NCI-H1436 treated with DMSO at 0.1 percent for 48 hours (cell line): ENCODE measurements at places on chromosomes 11 and 22.

- no peak for DNase-seq
Measured at GRCh38 chr22:50525858-50526107, 385 bp upstream of the SCO2 start.

GRCh38 chr22:50274311-50274710, 4.1 kb upstream of the MAPK11 start:
- no peak for DNase-seq

GRCh38 chr22:31259798-31260473, 32.4 kb downstream of the PIK3IP1 start:
- no peak for DNase-seq

DNA sequence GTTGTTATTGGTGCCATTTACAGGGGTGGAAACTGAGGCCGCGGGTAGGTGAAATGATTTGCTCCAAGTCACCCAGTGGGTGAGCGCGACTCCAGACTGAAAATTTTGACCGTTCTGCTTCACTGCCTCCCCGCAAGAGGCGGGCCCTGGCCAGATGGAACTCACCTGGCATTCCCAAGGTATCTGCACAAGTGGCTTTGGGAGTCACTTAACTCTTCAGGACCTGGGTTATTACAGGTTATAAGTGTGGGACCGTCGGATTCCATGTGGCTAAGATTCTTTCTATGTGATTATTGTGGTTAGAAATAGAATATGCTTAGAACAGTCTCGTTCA, 598 bp downstream of the CABIN1 start:
- no peak for DNase-seq

DNA sequence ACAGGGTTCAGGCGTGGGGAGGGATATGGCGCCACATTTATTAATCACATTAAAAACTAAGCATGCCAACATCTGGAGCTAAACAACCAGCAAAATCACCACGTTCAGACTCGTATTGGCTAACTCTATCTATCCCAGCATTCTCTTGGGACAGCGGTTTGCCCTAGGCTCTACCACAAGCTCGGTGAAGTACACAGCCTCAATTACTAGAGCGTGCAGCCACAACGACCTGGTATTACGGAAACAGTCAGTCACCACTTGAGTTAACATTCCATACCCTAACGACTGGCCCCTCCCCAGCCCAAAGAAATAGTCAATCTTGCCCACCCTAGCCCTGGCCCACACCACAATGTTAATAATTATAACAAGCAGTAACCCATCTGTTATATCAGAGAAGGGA, 32.1 kb downstream of the APOL5 start:
- no peak for DNase-seq

- no peak for DNase-seq
Measured at GRCh38 chr11:77126861-77127234, 1.2 kb upstream of the MYO7A start.

GRCh38 chr11:66080055-66080817, 10.2 kb downstream of the PACS1 start:
- DNase-seq: no peak

GRCh38 chr11:69700278-69701140, 3.3 kb downstream of the FGF19 start:
- DNase-seq: no peak

GRCh38 chr11:62656796-62657429, 3.8 kb upstream of the INTS5 start:
- DNase-seq: no peak

DNA sequence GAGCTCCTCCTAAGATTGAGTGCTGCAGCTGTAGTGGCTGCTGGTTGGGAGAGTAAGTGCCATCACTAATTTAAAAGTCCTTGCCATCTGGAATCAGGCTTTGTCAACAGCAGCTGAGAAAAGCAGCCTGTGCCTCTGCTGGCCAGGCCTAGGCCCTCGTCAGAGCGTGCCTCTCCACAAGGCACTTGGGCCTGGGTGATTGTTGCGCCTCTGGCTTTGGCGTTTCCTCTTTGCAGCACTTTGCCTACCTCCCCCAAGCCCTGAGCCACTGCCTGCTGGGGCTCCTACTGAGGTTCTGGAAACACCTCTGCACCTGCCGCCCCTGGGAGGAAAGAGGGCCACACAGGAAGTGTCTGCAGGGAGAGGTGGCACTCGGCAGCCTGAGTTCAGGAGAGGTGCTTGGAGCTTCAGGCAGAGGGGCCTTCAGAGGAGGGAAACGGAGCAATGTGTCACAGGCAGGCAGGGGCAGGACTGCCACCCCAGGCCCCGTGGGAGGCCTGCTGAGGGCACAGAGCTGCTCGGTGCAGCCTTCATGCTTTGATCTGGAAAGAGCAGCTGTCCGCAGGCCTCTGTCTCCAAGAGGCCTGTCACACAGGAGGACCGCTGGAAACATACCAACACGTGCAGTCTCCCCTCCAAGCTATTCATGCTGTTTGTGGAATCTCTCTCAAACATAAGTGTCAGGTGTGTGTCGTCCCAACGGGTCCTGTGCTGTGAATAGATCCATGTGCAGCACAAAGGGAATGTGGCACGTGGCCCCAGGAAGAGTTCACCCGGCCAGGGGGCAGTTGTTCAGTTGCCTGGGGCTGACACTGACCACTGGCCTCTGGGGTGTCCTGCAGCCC, 61.5 kb upstream of the EMID1 start:
- no peak for DNase-seq

GRCh38 chr11:122597511-122597910, 58.0 kb upstream of the UBASH3B start:
- DNase-seq: no peak
